Parietal lobe (tissue), 2 donors: ENCODE measurements at places on chromosomes 1 and 21. TPM values are rescaled to one million over a fixed set of nuclear protein-coding genes. Genes with fewer than 3 reads are reported as not detected.

Gene LINGO4
- not detected for total RNA-seq

Gene ADORA1
- total RNA-seq: 21.9 TPM

Gene GON4L
- total RNA-seq: 82.6 TPM

Gene NES
- total RNA-seq: 29.7 TPM

Gene AGO3
- 61.7 TPM for total RNA-seq

Gene KRTAP21-2
- not detected for total RNA-seq

Gene LCE1C
- total RNA-seq: not detected

Gene PCBP3
- total RNA-seq: 8.1 TPM

Gene PLCH2
- total RNA-seq: 11.0 TPM

Gene ZNF683
- total RNA-seq: not detected

Gene PLK3
- total RNA-seq: 13.1 TPM

Gene CCNL2
- total RNA-seq: 262 TPM

Gene SLAMF8
- total RNA-seq: not detected

Gene SYCP1
- not detected for total RNA-seq

Gene FAM72B
- 1.6 TPM for total RNA-seq

Gene UTS2
- total RNA-seq: not detected

Gene RHOU
- 28.2 TPM for total RNA-seq

Gene AMY2A
- total RNA-seq: not detected

Gene C21orf91
- 13.5 TPM for total RNA-seq

Gene CALML6
- not detected for total RNA-seq

Gene PTGS2
- 0.94 TPM for total RNA-seq

Gene DCST2
- total RNA-seq: not detected

Gene KRTAP6-3
- not detected for total RNA-seq

Gene TMEM200B
- total RNA-seq: 0.63 TPM

Gene HSD3B1
- not detected for total RNA-seq

Gene ZNF593OS
- total RNA-seq: not detected

Gene FAM131C
- total RNA-seq: 1.9 TPM

Gene MIXL1
- not detected for total RNA-seq

Gene CSTB
- total RNA-seq: 7.2 TPM

Gene S100A5
- total RNA-seq: not detected

Gene MAP3K21
- 6.6 TPM for total RNA-seq

Gene CTH
- total RNA-seq: 6.6 TPM
